Right renal cortex interstitium (tissue), 3 donors: ENCODE measurements at places on chromosomes 5 and 9.

- no peak for DNase-seq
These were observed 8.9 kb downstream of the IRX1 start for GRCh38 chr5:3604501-3604900.

GRCh38 chr5:64229163-64229774, 63.6 kb downstream of the RNF180 start:
- peak; percentile 12 for DNase-seq

- no peak for DNase-seq
These were observed 119.1 kb upstream of the TBC1D2 start for GRCh38 chr9:98374385-98375051.

DNA sequence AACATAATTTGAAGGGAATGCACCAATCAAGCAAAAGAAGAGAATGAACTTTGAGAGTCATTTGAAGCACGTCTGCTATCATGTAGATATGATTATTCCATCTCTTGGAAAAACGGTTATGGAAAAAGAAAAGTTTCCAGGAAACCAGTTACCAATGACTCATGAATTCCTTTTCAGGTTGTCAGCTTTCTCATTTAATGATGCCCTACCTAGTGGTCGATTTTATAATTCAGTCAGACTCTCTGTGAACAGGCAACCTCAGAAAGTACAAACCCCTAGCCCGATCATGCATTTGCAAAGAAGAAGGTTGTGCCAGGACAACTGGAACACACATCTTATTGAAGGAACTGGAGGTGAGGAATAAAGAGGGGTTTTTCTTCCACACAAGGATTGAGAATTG, 355.1 kb upstream of the GRIA1 start:
- DNase-seq: no peak

DNA sequence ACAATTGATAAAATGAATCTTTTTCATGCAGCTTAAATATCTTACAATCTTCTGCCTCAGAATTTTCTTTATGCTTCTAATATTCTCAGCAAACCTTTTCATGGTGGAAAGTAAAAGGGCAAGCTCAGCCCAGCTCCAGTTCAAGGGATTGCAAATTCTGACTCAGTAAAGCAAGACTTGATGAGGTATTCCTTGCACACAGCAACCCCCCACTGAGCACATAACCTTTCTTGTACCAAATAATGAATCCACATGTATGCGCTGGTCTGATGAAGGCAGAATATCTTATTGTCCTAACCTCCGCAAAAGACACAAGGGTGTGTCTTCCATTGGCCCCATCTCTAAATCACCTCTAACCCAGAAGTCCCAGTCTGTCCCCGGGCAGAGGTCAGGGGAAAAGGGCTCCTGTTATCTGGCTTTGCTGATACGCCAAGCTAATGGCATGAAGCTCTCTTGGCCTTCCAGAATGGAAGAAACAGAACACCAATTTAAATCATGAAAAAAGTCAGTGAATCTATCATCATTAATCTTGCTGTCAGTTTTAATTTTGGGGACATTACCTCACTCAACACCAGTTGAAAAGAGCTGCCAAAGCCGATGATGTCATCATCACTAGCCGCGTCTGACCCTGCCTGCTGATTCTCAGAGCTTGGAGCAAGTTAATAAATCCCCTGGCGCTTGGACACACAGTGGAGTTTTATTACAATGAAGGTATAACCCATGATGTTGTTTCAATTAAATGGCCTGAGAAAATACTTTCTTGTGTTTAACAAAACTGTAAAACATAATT, 592.5 kb upstream of the CLINT1 start:
- DNase-seq: no peak

- no peak for DNase-seq
These were observed 94.5 kb downstream of the LMX1B start for GRCh38 chr9:126708178-126708577.

- DNase-seq: no peak
These were observed 86.9 kb downstream of the AOPEP start for GRCh38 chr9:94813379-94813778.

DNA sequence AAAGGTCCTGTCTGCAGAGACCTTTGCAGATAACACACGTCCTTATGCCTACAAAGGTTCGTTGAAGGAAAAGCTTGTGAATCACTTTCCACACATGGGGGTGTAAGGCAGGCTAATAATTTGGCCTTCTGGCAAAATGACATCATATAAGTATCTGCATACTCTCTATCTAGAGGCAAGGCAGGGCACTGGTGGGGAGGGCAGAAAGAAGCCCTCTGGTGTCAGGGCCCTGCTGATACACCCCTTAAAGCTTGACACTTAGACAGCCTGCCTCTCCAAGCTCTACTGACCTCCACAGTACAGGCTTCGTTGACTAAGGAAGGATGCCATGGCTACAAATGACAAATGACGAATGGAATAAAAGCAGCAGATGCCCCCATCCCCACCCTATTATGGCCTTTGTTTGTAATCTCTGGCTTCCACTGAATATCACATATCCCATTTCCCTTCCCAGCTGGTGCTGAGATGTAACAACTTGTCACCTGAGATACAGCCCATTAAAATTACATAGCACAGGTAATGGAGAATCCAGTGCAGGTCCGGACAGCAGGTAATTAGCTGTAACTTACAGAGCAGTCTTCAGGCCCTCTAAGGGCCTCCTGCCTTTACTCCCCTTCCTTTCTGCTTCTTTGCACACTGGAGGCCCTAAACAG, 76.9 kb upstream of the IFNK start:
- DNase-seq: no peak

DNA sequence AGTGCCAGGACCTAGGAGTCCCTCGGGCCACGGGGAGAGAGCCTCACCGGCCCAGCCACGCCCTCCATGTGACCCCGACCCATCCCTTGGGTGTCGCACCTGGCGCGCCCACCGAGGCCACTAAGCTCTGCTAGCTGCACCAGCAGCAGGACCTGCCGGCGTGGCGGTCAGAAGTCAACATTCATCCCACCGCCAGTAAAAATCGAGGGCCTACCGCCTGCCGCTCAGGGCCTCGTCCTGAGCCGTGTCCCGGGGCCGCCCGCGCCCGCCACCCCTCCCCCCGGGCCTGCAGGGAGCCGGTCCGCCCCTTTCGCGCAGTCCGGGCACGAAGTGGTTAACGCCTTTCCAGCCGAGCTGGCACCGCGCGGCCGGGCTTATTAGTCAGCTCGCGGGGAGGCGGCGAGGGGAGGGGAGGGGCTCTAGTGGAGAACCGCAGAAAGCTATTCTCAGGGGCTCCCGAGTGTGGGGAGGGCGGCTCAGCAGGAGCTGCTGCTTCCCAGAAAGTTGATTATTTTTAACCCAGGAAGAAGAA, 124.4 kb downstream of the C9orf50 start:
- peak; percentile 86 for DNase-seq

DNA sequence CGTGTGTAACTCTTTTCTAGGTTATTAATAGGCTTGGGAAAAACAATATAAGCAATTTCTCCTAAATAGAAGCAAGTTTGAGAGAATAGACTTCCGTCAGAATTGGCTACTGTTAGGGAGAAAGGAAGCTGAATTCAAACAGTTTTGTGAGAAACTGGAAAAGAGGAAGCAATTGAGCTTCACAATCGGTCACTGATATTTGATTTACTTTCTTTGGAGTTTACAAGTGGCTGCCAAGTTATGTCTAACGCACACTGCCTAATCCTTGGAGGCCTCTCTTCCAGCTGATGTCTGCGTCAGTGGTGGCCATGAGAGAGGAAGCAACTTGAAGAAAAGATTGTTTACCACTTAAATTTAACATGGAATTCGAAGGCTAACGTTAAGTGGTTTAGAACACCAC, 319.5 kb downstream of the ADGRV1 start:
- DNase-seq: no peak

GRCh38 chr5:126373375-126374108, 49.7 kb upstream of the GRAMD2B start:
- DNase-seq: no peak

- DNase-seq: no peak
These were observed 54.1 kb downstream of the DUSP1 start for GRCh38 chr5:172716796-172717313.

DNA sequence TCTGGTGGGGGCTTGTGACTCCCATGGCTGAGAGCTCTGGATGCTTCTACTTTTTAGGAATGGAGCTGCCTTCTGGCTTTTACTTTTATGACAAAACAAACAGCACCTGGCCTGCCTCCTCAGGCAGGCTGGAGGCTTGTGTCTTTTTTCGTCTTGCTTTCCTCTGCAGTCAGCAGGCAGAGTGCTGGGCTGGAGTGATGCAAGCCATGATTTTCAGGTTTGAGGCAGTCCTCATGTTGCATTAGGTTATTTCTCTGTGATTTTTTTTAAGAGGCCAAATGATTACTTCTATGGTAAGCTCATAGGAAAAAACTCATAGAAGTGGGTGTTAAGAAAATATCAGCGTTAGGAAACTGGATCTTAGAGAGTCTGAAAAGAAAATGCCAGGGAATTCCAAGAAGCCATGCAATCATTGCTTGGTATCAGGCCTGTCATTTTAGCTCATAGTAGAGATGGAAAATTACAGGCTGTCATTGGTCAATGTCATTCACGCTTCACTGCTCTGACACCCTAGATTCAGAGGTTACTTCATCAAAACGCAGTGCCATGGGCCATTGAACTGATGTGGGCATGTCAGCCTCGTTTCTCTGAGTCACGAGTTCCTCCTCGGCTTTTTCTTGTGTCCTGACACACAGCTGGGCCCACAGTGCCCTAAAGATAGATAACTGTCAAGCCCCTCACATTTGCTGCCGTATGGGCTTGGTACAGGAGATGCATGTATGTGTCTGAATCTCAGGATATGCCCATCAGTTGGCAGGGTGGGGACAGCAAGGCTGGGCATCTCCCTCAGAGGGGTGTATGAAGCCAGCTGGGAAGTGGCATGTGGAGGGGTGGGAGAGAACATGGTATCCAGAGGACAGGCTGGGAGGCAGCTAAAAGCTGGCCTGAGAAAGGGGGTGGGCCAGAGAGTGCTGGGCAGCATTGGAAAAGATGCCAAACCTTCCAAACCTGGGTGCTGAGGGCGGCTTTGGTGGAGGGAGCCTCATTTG, 151.8 kb downstream of the HSPA4 start:
- DNase-seq: no peak

- DNase-seq: no peak
These were observed 325.7 kb upstream of the WWC1 start for GRCh38 chr5:167965710-167966109.

DNA sequence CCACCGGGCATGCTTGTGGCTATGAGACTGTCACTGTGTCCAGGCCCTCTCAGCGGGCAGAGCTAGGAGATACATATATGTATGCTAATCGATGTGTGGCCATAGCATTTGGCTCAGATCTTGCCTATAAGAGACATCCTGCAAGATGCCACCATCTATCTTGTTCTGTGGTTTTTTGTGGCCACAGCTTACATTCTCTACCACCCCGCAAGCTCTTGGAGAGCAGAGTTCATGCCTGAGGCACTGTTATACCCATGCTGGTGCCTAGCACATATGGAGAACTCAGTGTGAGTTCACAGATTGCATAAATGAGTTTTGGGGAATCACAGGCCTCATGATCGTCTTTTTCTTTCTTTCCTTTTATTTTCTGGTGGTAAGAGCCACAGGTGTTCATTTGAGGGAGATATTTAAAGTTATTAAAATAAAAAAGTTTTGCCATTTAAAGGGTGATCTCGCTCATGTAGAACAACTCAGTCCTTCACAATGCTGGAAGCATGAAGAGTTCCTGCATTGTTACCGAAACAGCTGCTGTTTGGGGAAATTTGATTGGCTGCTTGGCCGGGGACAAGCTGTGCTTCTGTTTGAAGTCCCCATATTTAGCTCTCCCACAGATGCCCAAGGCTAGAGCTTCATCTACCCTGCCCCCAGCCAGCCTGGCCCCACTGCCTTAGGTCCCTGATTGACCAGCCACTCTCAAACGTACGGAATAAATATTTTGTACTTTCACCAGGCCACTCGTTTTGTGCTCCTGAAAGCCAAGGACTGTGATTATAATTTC, 169.2 kb upstream of the MAP1B start:
- no peak for DNase-seq

- no peak for DNase-seq
These were observed 115.1 kb upstream of the CCDC152 start for GRCh38 chr5:42641336-42642005.

- DNase-seq: no peak
These were observed 9.1 kb downstream of the FAT2 start for GRCh38 chr5:151581812-151582583.
